ENCODE measurements at places on chromosomes 16 and 17. TPM values are rescaled to one million over a fixed set of nuclear protein-coding genes. Genes with fewer than 3 reads are reported as not detected.

- no peak for DNase-seq
Measured at GRCh38 chr16:11196286-11196828, 59.6 kb downstream of the SOCS1 start.

KRT10 gene
- total RNA-seq, result 2.9 TPM

DNAH2 gene
- total RNA-seq, result 0.29 TPM

TVP23A gene
- total RNA-seq, result not detected

GRCh38 chr17:73924114-73924908 is 279.2 kb upstream of the RPL38 start:
- DNase-seq, result no peak

GRCh38 chr17:69523244-69523861 is 108.9 kb downstream of the MAP2K6 start:
- DNase-seq, result peak; percentile 78

DNA sequence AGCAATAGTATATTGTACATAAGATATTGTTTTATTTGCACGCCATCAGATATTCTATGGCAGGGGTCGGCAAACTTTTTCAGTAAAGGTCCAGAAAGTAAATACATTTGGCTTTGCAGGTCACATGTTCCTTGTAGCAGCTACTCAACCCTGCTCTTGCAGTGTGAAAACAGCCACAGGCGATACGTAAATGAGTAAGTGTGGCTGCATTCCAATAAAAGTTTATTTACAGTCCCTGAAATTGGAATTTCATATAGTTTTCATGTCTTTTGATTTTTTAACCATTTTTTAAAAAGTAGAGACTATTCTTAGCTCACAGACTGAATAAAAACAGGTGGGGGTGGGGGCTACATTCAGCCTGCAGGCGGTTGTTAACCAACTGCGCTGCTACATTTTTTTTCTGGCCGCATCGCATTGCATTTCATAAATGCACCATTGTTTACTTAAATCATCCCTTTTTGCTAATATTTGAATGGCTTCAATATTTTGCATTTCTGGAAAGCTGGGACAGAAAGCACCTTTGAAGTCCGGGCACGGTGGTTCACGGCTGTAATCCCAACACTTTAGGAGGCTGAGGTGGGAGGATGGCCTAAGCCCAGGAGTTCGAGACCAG is 50.5 kb upstream of the HAPSTR1 start:
- no peak for DNase-seq

PTGES3L gene
- total RNA-seq, result 9.8 TPM

GRCh38 chr16:9176547-9177418 is 85.3 kb downstream of the HAPSTR1 start:
- DNase-seq, result no peak

- DNase-seq, result peak; percentile 70
Measured at GRCh38 chr17:82241183-82241925, 12.5 kb downstream of the SLC16A3 start.

DNA sequence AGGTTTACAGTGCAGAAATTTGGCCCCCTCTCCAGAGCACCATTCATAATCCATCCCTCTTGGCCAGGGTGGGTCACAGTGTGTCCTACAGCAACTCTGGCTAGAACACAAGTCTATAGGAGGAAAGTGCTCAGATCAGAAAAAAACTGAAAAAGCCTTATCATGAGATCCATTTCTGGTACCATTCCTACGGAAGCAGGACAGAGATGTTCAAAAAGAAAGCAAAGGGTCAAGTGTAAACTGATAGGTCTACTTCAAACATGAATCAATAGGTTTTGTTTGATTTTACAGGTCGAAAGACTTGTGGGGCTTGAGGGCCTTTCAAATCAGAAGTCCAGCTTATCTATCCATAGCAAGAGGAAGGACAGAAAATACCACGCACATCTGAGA is 326.4 kb downstream of the SOX9 start:
- no peak for DNase-seq

DNA sequence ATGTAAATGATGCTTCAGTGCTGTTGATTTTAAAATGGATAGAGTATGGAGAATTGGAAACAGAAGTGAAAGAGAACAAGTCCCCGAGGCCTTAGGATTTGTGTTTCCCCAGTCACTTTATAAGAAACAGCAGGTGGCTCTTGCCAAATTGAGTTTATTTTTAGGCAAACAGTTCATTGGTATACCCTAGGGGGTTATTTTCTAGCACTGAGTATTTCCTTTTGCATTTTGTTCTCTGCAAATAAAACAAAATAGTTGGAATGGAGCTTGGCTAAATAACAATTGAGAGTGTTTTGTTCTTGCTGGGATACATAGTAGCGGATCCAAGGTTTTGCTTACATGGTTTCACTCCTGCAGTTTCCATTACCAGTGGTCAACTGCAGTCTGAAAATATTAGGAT is 591.1 kb upstream of the C16orf82 start:
- DNase-seq, result no peak

DNA sequence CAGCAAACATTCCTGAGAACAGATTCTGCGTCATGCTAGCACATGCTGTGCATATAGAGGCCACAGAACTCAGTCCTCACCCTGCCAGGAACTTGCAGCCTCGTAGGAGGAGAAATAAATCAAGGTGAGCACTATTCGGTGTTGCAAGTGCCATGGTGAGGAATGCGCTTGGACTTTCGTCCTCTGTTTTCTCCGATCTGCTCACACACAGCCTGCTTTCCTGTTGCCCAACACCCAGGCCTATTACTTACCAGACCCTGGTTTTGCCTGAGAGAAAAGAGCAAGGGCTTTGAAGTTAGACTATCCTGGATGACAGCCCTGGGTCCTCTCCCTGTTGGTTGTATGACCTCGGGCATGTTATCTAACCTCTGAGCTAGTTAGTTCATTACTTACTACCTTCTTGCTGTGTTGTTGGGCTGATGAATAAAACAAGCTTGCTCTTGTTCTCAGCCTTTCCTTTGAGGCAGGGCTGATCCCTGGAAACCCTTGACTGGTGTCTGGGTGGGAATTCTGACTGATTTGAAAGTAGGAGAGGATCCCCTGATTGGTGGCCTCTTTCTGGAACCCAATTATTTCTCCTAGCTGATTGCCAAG is 2.9 kb downstream of the ACSF2 start:
- DNase-seq, result peak; percentile 60

DNA sequence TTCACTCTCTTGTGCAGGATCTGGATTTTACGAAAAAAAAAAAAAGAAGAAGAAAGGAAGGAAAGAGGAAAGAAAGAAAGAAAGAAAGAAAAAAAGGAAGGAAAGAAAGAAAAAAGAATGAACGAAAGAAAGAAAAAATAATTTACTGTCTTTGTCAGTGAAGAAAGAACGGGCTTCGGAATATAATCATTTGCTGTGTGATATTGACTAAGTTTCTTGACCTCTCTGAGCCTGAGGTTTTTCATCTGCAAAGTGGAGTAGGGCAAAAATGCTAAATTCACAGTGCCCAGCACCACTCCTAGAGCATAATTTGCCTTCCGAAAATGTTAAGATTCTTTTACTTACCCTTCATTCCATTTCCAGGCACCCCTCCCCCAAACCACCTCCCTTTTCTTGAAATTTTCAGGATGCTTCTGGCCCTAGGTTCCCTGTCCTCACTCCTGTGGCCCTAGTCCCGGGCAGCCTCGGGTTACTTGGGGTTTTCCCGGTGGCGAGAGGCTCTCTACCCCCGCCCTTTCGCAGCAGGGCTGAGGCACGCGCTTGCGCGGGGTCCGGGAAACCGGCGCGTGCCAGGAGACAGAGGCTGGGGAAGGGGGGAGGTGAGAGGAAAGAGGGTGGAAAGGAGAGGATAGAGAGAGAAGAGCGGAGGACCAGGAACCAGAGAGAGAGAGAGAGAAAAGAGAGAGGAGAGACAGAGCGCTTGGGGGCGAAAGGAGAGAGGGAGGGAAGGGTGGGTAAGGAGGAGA is at the start of gene CNTNAP1:
Gene CNTNAP1, plus strand, starts transcription at position 556 of the 746 bp plus-strand sequence. CDS start 299 bp downstream, outside the sequence.
- peak; percentile 89 for DNase-seq
